A549 treated with AZD2906 at 1 μM for 4 hours (cell line): ENCODE measurements at places on chromosomes 1 and 21. TPM values are rescaled to one million over a fixed set of nuclear protein-coding genes. Genes with fewer than 3 reads are reported as not detected.

Gene NID1
- 5.3 to 9.1 TPM (median 7.7 TPM) in 5 replicates for total RNA-seq

Gene KLHDC7A
- 1.2 to 2.0 TPM (median 1.3 TPM) in 5 replicates for total RNA-seq

Gene IRF6
- 0.13 to 0.30 TPM (median 0.15 TPM) in 5 replicates for total RNA-seq

Gene DUSP10
- total RNA-seq = 1.7 to 2.3 TPM (median 2.0 TPM) in 5 replicates

Gene PLOD1
- 80.6 to 90.0 TPM (median 86.7 TPM) in 5 replicates for total RNA-seq

Gene H3-3A
- total RNA-seq = 419 to 461 TPM (median 440 TPM) in 5 replicates

Gene CD2
- total RNA-seq = not detected in 5 replicates

Gene CR1L
- 0.15 TPM in 1 of 5 replicates, not detected in the others for total RNA-seq

Gene TOMM40L
- 10.6 to 12.5 TPM (median 12.2 TPM) in 5 replicates for total RNA-seq

Gene HCRTR1
- 0.09 TPM in 1 of 5 replicates, not detected in the others for total RNA-seq

Gene ACTN2
- total RNA-seq = 0.01 to 0.09 TPM (median 0.06 TPM) in 4 of 5 replicates, not detected in the other

Gene PTPRC
- not detected in 5 replicates for total RNA-seq

Gene ESRRG
- total RNA-seq = not detected in 5 replicates
